ENCODE measurements at places on chromosomes 6 and 20.

- DNase-seq = no peak
Measured at GRCh38 chr20:11156922-11157321, 483.1 kb upstream of the JAG1 start.

DNA sequence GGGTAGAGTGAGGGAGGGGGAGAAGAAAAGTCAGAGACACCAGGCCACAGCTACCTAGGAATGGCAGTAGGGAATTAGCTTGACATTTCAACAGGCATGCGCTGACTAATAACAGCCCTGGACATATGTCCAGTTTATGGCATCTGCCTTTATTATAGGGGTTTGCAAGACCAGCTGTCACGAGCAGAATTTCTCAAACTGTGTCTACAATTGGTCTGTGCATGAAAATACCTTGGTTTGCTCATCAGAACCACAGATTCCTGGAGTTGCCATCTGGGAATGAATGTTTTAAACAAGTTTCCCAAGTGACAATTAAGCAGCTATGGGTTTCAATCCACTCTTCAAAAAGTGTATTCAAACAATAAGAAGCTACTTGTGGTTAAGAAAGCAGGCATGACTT is 110.3 kb upstream of the ENPP5 start:
- DNase-seq = no peak

DNA sequence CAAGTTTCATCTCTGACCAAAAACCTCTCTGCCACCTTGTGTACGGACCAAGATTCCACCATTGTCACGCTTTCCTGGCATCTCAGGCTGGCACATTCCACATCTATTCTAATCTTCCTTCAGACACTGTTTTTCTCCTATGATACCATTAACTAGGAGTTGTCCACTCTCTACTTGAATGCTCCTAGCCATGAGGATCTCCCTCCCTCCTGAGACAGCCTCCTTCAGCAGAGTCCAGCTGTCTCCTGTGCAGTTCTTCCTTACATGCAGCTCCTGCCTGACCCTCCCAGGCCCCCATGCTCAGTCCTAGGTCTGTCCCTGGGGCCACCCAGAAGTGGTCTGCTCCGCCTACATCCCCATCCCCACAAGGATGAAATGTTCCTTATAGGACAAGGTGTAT is 90.9 kb downstream of the CHMP4B start:
- DNase-seq = no peak

- no peak for DNase-seq
Measured at GRCh38 chr6:15061180-15061641, 184.7 kb upstream of the JARID2 start.

- DNase-seq = no peak
Measured at GRCh38 chr6:137744877-137745276, 122.2 kb upstream of the TNFAIP3 start.

DNA sequence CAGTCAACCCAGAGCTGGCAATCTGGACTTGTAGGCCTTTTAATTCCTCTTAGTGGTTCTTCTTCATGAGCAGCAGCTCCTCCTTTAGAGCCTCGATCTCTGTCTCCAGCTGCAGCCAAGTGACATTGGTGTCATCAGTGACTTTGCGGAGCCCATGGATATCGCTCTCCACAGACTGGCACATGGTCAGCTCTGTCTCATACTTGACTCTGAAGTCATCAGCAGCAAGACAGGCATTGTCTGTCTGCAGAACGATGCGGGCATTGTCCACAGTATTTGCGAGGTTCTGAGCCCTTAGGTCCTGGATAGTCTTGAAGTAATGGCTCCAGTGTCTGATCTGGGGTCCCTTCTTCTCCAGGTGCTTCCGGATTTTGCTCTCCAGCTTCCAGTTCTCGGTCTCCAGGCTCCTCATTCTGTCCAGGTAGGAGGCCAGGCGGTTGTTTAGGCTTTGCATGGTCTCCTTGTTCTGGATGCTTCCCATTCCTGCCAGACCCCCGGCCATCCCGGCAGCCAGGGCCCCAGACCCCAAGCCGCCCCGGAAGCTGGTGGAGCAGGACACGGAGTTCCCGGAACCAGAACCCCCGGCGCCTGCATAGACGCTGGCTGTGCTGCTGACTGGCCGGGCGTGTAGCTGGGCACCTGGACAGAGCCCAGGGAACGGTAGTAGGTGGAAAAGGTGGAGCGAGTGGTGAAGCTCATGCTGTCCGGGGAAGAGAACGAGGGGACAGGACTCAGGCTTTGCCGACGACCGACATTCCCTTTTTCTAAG is 15.1 kb downstream of the RFPL4B start:
- no peak for DNase-seq

DNA sequence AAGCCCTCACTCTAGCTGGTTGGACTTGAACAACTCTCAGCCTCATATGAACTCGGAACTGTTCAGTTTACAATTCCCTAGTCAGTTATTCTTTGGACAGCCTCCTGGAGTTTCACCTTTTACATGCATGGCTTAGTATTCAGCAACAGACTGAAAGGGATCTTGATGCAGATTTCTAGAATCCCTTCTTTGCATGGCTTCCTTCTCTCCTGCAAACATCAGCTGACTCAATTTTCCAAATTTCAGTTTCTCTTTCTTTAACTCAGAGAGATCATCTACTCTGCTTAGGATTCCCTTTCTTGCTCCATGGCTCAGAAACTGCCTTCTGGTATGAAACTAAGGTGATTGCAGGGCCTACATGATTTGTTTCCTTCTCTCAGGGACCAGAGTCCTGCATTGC is 99.6 kb downstream of the CEP57L1 start:
- no peak for DNase-seq

- DNase-seq = no peak
Measured at GRCh38 chr6:108690326-108691049, 129.8 kb downstream of the FOXO3 start.

- no peak for DNase-seq
Measured at GRCh38 chr20:1274485-1275311, 8.6 kb downstream of the SNPH start.

GRCh38 chr6:87212596-87212995 is 57.2 kb downstream of the ZNF292 start:
- DNase-seq = no peak

GRCh38 chr6:39753725-39754045 is 28.5 kb upstream of the KIF6 start:
- no peak for DNase-seq

GRCh38 chr6:149438855-149439254 is 38.8 kb downstream of the SUMO4 start:
- no peak for DNase-seq

GRCh38 chr6:149847939-149848267 is 16.3 kb downstream of the LRP11 start:
- DNase-seq = no peak

- DNase-seq = no peak
Measured at GRCh38 chr6:30041821-30042220, 19.2 kb upstream of the POLR1H start.

DNA sequence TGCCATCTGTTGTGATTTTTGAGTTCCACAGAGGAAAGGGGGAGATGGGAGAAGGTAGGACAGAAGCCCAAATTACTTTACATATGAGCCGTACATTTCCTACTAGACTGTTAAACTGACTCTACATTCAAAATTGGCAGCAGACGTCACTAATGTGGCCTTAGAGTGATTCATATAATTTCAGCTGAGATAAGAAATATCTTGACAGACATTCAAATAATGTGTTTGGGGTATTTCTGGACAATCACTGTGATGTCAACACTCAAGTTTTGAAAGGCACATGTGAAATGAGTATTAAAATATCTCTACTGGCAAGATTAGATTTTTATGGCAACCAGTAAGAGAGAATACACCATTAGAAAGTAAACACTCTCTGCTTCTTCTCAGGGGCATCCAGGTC is 104.0 kb downstream of the MTFR2 start:
- no peak for DNase-seq

GRCh38 chr6:114020196-114020595 is 49.2 kb upstream of the HDAC2 start:
- DNase-seq = no peak

DNA sequence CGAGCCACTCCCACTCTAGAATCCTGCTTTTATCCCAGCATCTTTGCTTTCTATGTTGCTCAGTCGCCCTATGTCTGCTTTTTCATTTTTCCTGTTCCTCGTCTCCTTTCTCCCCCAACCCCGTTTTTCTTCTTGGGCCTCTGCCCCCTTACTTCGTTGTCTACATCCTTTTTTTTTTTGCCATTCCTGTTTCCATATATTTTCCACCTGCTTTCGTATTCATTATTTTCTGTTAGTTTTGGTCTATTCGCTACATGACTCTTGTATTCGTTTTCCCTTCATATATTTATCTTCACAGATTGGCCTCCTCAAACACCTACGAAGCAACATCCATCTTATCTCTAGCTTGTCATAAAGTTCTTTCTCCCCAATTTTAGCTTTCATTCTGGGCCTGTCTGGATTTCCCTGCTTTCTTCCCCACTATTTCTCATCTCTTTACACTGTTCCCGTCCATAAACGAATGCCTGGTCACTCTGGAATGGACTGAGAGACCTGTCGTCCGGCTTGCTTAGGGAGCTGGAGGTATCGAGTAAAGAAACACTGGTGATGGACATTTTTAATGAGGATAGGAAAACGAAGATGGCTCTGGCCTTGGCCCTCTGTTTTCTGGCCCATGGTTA is 915 bp downstream of the PRRC2A start:
- no peak for DNase-seq

- no peak for DNase-seq
Measured at GRCh38 chr6:139368661-139369060, 5.8 kb downstream of the CITED2 start.

DNA sequence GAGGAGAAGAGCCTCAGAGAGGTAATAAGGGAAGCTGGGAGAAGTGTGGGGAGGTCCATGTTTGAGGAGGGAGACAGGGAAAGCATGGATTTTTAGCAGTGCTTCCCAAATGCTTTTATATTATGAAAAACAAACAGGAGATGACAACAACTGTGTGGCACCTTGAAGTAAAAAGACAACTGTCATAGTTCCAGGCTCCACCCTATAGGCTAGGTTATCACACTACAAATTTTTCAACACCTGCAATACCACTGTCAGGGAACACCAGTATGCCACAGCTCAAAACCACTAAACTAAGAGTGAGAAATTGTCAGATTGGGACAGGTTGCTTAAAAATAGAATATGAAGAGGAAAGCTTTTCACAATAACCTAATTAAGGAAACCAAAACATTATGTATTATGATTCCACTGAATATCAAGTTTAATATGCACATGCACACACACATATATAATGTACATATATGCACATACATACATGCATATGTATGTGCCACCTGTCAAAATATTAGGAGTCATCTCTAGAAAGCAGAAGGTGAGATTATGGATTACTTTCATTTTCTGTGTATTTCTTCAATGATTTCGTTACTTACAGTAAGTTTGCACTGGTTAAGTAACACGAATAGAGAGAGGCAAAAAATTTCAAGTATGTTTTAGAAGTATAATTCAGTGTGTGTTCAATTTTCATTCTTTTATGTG is 261.2 kb downstream of the PTPRK start:
- DNase-seq = no peak

GRCh38 chr6:113370508-113371502 is 486.3 kb upstream of the MARCKS start:
- DNase-seq = no peak

DNA sequence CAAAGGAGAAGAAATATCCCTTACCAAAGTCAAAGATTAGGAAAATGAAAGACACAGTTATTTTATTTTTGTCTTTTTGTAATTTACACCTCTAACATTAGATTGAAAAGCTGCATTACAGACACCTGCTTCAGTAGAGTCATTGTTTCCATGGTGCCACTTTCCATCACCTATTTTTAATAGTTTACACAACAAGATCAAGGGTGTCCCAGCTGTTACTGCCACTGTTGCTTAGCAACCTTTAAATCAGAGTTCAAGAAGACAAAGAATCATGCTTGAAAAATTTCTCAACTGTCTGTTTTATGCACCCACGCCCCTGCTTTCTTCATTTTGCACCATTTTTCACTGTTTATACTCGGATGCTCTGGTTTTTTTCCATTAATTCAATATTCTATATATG is 668.2 kb upstream of the GJE1 start:
- no peak for DNase-seq

DNA sequence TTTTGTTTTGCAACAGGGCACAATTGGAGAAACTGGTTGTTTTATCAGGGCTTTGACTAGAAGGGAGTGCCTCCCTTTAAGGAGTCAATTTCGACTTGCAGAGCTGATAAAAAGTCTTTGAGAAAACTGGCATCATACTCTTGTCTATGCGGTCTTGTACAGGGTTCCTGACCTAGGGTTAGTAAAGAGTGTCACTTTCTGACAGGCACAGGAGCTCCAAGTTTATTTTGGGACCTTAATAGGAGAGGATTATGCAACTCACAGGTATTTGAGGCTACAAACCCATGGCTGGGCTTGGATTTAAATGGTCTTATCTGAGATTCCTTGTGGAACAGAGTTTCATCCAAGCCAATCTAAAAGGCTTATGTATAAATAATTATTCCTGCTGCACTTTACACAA is 365.4 kb downstream of the HTR1B start:
- DNase-seq = no peak

DNA sequence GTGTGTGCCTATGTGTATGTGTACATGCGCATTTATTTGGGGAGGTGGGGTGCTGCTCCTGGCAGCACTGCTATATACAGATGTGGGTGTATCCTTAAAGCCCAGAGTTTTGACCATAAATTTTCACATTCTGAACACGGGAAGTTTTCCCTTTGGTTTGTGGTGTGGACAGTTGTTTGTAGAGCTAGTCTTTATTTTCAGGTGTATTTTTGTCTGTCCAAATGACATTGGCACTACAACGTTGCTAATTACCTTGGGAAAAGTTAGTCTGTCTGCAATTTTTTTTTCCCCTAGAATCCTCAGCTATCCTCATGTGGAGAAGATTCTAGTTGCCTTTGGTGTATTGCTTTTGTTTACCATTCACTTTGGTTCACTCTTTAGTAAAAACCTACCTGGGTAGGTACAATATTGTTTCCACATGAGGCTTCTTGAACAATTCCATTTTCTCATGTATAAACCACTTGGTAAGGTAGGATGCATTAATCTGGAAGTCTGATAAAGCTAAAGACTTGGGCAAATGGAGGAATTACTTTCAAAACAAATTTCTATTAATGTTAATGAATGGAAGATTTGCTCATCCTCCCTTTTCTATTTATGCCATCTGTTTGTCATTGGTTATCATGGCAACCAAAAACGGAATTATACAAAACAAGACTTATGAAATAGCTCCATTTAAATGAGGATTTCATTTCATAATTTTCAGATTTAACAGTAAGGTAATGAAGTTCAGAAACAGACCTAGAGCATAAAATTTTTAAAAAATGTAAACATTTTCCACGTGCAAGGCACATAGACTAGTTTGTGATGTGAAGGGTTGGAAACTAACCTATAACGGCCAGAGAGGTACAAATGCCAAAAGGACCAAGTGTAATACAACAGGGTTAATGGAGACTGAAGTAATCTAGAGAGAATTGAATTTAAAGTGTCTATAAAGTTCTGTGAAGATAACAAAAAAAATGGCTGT is 3.9 kb downstream of the CCN2 start:
- no peak for DNase-seq

GRCh38 chr6:143620447-143620846 is 57.3 kb upstream of the PHACTR2 start:
- no peak for DNase-seq
